ENCODE measurements at places on chromosomes 5 and 9.
A peak's percentile ranks its signal among the peaks of the same experiment; 100 is the strongest.

DNA sequence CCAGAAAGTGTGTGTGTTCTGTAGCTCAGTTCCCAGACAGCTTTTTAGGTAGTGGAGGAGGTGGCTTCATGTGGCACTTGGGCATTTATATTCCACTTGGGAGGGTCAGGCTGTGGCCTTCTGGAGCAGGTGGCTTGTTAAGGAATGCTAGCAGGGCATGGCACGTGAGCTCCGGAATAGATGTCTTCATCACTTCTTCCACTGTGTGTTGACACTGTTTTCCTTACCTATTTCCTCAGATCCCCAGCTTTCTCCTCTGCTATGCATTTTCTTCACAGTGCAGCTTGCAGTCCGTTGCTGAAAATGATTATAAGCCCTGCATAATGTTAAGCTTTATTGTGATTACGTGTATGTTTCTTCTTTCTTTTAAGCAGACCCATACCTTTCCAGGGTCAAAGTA, 3.3 kb upstream of the MAML1 start:
- H3K27me3 ChIP-seq = no peaks in the 10 kb centered on the region
- H3K4me1 ChIP-seq = peaks cover 6% of the 10 kb centered on the region
- H3K4me3 ChIP-seq = no peak overlapping the region
- no peak for DNase-seq

- no peak for DNase-seq
- no peaks in the 10 kb centered on the region for H3K36me3 ChIP-seq
- H3K27ac ChIP-seq = peak overlapping the region; percentile 88
- no peaks in the 10 kb centered on the region for H3K27me3 ChIP-seq
- peak overlapping the region; percentile 93 for H3K4me3 ChIP-seq
- H3K4me1 ChIP-seq = no peaks in the 10 kb centered on the region
Measured at GRCh38 chr5:95730011-95730700, 980 bp upstream of the RHOBTB3 start.

DNA sequence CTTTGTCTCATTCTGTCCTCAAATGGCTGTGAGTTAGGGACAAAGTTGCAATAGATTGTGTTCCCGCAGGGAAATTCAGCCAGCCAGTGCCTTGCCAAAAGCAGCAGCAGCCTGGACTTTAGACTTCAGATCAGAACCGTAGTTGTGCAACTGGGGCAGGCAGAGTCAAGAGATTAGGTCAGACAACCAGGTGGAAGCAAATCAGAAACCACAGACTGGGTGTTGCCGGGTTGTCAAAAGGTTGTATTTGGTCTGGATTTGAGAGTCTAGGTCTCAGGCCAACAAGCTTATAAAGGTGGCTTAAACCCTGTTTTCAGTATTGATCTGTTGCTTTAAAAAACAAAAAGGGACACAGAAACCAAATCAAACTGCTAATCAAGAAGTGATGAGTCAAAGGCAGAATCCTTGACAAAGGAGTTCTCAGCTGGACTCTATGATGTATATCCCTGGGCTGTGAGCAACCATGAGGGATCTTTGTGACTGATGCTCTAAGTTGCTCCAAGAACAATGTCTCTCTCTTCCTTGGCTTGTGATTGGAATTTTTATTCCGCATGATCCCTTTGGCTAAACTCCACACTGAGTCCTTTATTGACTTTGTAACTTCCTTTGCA, 20.9 kb downstream of the RFK start:
- no peaks in the 10 kb centered on the region for H3K36me3 ChIP-seq
- peak overlapping the region; percentile 17 for H3K27ac ChIP-seq
- no peak for DNase-seq

DNA sequence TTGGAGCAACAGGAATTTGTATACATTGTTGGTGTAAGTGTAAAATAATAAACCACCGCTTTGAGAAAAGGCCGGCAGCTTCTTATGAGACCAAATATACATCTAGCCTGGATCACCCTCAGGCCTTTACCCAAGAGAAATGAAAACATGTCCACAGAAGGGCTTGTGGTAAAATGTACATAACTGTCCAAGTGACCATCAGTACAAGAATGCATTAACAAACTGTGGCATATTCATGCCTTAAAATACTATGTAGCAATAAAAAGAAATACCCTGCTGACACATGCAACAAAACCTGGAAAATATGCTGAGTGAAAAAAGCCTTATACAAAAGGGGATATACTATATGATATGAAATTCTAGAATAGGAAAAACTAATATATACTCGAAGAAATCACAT, 311.9 kb upstream of the TRPC7 start:
- H3K27me3 ChIP-seq = no peaks in the 10 kb centered on the region
- DNase-seq = no peak
- H3K27ac ChIP-seq = no peak overlapping the region
- H3K36me3 ChIP-seq = no peaks in the 10 kb centered on the region
- no peaks in the 10 kb centered on the region for H3K4me1 ChIP-seq
- H3K4me3 ChIP-seq = no peak overlapping the region

Measured in Peyer's patch (tissue), 4 donors.